NCI-H2171 (cell line): ENCODE measurements at places on chromosomes 3 and 15.

DNA sequence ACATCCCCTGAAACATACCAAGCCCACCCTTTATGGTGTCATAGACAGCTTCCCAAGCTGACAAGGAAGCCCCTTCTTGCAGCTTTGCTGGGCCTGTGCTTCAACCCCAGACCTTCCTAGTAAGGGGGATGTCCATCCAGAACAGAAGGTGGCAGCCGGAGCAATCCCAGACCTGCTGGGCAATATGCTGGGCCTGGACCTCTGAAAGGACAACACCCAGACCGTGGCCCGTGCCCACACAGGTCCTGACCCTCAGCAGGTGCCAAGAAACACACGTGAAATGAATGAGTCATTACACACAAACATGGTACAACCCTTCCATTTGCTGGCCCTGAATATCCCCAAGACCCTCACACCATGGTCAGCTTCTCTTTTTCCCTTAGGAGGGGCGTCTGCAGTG is 19.8 kb upstream of the VILL start:
- DNase-seq = no peak

GRCh38 chr3:45182915-45183871 is 37.0 kb upstream of the CDCP1 start:
- DNase-seq = peak; percentile 40

DNA sequence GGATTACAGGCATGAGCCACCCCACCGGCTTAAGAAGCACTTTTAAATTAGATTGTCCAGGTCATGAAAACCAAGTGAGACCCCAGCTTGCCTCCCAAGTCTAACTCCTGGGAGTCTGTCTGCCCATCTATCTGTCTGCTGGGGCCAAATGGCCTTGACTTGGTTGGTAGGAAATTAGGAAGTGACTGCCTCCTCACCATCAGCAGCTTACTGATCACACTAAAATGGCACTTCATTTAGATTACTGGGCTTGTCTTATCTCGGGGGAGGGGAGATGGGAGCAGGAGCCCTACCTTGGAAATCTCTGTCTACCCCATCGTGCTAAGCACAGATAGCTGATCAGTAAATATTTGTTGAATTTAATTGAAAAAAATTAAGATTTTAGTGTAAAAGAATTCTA is 5.6 kb upstream of the LRRC2 start:
- no peak for DNase-seq

DNA sequence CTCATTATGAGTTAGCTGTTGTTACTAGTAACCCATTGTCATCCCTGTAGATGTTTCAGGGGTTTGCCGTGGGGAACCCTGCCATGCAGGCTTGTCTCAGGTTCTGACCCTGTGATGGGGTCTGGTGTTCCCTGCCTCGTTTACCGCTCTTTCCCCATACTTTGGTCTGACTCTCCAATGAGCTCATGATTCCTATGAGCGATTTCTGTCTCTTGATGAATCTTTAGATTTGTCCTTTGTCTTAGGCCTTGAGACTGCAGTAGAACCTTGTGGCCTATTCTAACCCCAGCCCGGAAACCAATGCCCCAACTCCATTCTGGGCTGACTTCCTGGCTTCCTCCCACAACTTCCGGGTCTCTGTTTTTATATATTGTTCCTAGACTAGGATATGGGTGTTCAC is 11.3 kb upstream of the IQGAP1 start:
- no peak for DNase-seq

DNA sequence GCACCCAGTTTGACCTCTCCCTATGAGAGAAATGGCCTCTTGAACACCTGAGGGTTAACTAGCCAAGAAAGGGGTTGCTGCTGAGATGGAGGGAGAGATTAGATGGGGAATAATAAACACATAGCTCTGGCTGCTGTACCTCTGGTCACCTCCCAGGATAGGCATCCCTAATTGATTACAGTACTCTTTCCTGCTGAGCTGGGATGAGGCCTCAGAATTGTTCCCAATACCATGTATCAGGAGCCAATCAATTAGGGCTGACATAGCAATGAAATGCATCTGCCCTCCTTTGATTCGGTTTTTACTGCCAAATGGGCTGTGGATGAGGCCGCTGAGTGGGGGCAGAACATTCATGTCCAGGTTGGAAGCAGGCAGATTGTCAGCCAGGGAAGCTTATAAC is 339.4 kb upstream of the SLCO3A1 start:
- DNase-seq = no peak

GRCh38 chr3:118543832-118544231 is 490.8 kb downstream of the IGSF11 start:
- DNase-seq = no peak

DNA sequence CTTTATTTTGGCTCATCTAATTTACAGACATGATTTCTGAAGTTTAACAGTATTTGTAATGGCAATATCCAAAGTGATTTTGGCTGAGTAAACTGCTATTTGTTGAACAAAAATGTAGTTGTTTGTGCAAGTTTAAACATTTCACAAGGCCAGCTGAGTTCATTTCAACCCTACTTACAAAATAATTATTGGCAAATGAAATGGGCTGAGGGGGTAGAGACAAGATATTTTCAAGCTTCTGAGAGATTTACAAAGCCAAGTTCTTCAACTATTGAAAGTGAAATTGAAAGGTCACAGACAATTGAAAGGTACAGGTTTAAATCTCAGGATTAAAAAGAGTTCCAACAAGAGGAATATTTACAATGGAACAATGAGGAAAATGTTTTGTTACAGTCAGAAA is 77.1 kb downstream of the DUT start:
- DNase-seq = no peak

GRCh38 chr3:141553055-141553454 is 66.2 kb downstream of the RASA2 start:
- DNase-seq = no peak

GRCh38 chr3:51734572-51734907 is 27.7 kb downstream of the GRM2 start:
- no peak for DNase-seq

DNA sequence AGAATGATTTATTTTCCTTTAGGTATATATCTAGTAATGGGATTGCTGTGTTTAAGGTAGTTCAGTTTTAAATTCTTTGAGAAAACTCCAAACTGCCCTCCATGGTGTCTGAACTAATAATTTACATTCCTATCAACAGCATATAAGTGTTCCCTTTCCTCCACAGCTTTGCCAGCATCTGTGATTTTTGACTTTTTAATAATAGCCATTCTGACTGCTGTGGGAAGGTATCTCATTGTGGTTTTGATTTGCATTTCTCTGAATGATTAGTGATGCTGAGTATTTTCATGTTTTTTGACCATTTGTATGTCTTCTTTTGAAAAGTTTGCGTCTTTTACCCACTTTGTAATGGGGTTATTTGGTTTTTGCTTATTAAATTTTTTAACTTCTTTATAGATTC is 571.6 kb upstream of the CCDC54 start:
- no peak for DNase-seq

DNA sequence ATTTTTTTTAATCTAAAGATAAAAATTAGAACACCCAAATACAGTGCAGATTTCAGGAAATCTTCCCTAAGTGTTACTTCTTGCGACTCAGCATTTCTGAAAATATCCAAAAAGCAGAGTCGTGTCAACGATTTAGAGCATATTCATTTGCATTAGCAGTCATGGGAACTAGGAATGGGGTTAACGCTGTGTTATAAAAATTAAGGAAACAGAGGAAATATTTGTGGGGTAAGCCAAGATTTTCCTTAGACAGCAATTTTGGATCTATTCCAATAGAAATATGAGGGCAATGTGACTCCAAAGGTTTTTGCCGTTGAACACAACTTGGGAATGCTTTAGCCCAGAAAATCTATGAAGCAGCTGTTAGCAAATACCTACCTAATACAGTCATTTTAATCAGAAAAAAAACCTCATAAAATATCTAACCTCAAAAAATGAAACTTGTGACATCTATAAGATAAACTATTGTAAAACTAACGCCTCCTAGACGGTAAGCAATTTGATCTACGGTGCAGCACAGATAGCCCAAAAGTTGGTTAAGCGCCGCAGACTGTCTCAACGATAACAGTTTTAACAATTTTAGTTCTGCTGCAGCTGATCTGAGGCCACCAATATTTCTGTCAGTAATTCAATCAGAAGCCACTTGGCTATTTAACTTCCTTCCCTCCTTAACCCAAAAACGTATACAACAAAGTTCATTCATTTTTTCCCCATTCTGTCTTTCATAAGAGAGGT is 5.8 kb upstream of the ATP11B start:
- DNase-seq = no peak

DNA sequence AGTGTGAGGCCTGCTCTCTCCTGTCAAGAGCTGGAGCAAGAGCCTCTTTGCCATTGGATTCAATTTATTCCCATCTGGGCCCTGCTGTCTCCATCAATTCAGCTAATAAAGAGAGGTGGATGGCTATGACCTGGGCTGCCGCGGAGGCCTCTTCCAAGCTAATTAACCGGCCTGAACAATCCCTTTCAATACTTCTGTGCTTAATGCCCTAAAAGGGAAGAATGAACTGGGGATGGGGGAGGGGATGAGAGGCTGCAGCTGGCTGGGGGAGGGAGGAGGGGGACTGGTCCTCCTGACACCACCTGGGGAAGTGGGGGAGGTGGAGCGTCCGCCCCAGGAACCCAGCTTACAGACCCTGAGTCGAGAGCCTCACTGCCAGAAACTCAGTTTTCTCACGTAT is 33.4 kb upstream of the PRR23E start:
- DNase-seq = peak; percentile 68

DNA sequence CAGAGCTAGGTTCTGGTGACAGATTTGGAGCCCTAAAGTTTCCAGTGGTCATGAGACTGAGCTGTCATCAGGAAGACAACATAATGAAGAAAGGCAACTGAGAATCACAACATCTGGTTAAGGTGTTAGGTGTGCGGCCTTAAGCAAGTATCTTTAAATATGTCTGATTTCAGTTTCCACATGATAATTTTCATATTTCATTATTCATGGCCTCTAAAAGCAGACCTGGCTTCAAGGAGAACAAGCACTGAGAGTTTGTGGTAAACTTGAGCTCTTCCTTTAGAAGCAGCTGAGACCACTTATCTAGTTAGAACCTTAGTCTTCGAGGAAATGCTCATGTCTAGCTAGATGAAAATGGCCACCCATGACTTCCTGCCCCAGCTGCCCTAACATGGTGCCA is 25.7 kb upstream of the MYLK start:
- DNase-seq = no peak

GRCh38 chr3:112417696-112418318 is 81.5 kb downstream of the BTLA start:
- no peak for DNase-seq
